ENCODE measurements at places on chromosomes 3 and 15. TPM values are rescaled to one million over a fixed set of nuclear protein-coding genes. Genes with fewer than 3 reads are reported as not detected.

Gene CPB1
- not detected for total RNA-seq

Gene SH2D7
- not detected for total RNA-seq

Gene SERPINI2
- not detected for total RNA-seq

Gene CCR3
- total RNA-seq = not detected

Gene CCR2
- total RNA-seq = not detected

Gene SCG3
- total RNA-seq = not detected

Gene SIDT1
- total RNA-seq = 0.04 TPM

Gene SPINT1
- 272 TPM for total RNA-seq

Gene CFAP91
- not detected for total RNA-seq

Gene CLDN18
- total RNA-seq = not detected

Gene PROS1
- 2.3 TPM for total RNA-seq

Gene ILDR1
- 0.55 TPM for total RNA-seq

Gene COX5A
- total RNA-seq = 129 TPM
